ENCODE measurements at places on chromosomes 13 and 19.

GRCh38 chr13:24181991-24182702, 21.6 kb downstream of the SPATA13 start:
- DNase-seq: no peak

- no peak for DNase-seq
Observed at GRCh38 chr13:90594681-90595080, 752.8 kb upstream of the MIR17HG start.

GRCh38 chr19:5922161-5922545, 8.1 kb downstream of the CAPS start:
- DNase-seq: no peak

GRCh38 chr13:110371550-110372465, 64.7 kb downstream of the COL4A2 start:
- no peak for DNase-seq

DNA sequence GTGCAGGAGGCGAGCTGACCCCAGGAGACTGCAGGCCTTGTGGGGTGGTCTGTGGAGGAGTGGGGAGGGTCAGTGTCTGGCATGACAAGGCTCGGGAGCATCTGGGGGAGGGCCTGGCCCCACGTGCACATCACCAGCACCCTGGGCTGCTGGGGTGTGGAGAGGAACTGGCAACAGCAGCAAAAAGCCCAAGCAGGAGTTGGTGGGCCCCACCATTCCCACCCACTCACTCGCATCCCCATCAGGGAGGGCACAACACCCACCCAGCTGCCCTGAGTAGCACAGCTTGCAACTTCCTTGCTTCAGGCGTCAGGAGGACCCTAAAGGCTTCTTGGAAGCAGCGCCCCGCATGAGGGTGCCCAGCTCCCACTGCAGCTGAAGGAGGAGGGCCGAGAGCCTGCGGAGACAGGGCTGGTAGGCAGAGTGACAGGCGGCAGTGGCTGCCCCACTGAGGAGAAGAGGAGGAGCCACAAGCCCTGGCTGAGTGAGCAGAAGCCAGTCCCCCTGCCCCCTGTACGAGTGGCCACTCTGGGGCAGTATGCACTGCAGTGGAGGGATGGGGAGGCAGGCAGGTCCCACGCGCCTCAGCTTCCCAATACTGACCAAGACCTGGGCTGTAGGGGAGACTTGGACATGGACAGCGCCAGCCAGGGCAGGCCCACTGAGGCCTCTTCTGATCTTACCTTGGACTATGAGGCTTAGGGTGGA, 26.5 kb downstream of the ELL start:
- DNase-seq: no peak

GRCh38 chr19:50693064-50693975, 26.3 kb downstream of the SHANK1 start:
- DNase-seq: no peak

DNA sequence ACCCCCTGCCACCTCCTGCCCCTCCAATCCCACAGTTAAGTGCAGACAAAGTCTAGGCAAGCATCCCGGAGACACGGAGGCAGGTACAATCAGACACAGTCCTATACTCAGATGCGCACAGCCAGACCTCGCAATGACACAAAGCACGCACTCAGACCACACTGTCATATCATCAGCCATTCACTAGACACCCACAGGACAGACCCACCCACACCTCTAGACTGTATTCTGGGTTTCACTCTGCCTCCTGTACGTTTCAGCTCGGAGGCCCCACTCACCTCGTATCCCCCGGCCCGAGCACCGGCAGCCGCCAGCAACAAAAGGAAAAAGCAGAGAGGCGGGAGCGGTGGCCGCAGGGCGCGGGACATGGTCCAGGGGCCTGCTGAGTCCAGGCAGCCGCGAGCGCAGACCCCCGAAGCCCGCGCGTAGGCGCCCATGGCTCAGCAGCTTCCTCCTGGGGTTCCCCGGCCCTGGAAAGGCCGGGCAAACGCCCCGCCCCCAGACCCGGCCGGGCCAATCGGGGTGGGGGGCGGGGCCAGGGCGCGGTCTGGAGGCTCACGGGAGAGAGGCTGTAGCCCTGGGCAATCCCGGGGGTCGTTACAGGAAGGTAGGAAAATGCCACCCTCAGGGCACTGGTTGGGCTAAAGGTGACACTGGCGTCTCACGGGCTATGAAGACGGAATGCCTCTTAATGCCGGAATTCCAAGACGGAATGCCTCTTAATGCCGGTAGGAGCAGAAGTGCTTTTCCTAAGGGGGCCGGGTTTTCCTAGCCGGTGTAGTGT, at the start of the genes MAN2B1 and WDR83:
Gene MAN2B1, minus strand, starts transcription at position 478 of the 784 bp plus-strand sequence. Its CDS starts 41 bp downstream, at position 437.
Gene WDR83, plus strand, starts transcription at position 543 of the 784 bp plus-strand sequence. CDS start 2,984 bp downstream, outside the sequence.
- peak; percentile 91 for DNase-seq

GRCh38 chr13:84654654-84655275, 772.5 kb upstream of the SLITRK1 start:
- no peak for DNase-seq

GRCh38 chr19:33273881-33274662, 28.3 kb downstream of the CEBPA start:
- peak; percentile 35 for DNase-seq

GRCh38 chr19:14561847-14562351, 10.0 kb downstream of the NDUFB7 start:
- DNase-seq: no peak

GRCh38 chr13:78015782-78016181, 97.2 kb upstream of the EDNRB start:
- DNase-seq: no peak

DNA sequence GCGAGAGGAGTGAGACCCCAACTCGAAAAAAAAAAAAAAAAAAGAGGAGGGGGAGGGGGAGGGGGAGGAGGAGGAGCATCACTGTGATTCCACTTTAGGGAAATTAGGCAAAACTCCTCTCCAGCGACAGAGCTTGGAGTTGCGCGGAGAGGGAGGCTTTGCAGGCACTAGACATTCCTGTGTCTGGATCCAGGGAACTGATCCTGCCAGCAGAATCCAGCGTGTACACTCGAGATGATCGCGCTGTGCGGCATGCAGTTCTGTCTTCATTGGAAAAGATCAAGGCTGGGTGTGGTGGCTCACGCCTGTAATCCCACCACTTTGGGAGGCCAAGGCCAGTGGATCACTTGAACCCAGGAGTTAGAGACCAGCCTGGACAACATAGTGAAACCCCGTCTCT, 29.6 kb upstream of the KLF2 start:
- DNase-seq: no peak

DNA sequence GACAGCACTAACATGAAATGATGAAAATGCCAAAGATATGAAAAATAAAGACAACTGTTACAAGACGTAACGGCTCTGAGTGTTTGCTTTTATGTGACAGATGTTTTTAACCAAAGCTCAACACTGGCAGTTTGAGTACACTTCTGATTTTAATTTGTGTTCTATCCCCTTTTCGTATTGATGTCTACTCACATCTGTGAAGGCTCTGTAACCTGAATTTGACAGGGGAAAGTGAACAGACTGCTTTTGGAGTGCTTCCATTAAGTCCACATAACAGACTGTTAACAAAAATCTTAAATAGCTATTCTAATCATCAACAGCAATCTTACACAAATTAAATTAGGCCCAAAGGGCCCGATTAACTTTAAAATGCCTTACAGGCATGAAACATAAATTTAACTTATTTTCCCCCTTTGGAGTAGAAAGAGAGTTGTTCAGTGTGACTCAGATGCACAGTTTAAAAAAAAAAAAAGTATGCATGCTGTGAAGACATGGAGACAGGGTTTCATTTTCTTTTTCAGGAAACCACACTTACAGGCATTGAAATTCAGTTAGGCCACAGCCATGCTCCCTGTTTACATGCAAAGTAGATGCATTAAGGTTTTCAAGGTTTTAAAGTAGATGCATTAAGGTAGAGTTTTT, 16.3 kb upstream of the RNASEH2B start:
- DNase-seq: peak; percentile 47

GRCh38 chr19:49114630-49115363, 627 bp downstream of the LIN7B start:
- DNase-seq: peak; percentile 80

Measured in hematopoietic multipotent progenitor cell treated with erythropoietin and hydrocortisone succinate and interleukin-3 and kit ligand, for 6 days (in vitro differentiated cells).